Brain microvascular endothelial cell (primary cell): ENCODE measurements at places on chromosomes 5 and 9.

DNA sequence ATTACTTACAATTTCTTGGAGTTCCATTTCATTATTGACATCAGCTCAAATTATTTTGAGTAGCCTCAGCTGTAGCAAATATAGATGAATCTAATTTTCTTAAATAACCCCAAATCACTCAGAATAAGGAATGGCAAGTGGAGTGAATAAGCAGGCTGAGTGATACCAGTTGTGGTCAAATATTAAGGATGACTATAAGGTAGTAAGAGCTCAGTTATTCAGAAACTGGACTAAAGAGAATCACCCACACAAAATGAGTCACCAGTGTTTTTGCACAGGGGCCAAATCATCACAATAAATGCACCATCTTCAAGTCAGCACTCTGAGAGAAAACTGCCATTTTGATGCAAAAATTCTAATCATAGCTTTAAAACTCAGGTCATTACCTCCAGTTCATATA lies 128.9 kb upstream of the TARS1 start:
- DNase-seq = peak; percentile 96

DNA sequence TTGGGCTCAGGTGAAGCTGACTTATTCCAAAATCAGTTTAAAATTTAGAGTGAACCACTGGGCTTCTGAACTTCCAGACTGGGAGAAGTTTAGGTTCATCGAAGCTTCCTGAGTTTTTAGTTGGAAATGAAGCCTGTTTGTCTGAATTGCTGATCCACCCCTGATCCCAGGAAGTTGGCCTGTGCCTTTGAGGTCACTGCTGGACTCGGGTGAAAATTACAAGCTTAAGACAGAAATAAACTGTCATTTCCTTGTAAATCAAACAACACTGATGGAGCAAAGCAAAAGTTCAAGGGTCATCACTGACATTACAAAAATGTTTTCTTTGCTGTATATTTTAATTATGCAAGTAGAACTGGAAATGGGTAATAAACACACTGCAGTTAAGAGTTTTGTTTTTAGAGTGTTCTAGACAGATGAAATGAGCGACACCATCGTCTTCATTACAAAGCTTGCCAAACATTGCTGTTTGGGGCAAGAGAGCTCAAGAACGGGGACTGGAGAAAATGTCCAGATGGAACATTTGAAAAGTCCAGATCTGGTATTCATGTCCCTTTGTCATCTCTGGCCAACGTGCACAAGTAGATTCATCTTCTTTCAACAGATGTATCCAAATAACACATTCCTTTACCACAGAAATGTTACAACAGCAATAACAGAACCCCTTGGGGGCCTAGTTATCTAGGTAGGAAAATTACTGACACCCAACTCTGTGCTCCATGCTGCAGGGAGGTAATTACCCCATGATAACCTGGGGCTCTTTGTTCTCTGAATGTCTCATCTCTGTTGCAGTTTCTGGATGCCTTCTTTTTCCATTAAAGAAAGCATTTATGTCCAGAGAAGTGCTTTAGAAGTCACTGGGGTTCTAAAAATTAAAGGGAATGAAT lies 142.4 kb upstream of the ERCC6L2 start:
- no peak for DNase-seq

DNA sequence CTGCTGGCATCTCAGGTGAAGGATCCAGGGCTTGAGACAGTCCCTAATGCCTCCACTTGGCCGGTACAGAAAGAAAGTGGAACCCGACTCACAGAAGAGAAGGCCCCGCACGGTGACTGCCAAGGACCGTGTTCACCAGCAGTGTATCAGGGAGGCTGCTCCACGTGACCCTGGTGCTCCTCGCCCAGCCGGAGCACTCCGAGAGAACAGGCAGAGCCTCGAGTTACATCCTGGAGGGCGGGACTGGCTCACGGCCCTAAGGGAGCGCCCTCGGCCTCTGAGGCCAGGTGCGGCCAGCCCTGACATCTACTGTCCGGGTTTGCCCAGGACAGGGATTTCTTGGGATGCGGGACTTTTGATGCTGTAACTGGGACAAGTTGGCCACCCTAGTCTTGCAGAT lies 104.0 kb upstream of the SARDH start:
- DNase-seq = no peak

GRCh38 chr9:27341545-27342294 lies 44.8 kb upstream of the EQTN start:
- DNase-seq = no peak

- no peak for DNase-seq
Measured at GRCh38 chr9:116986015-116986414, 298.9 kb downstream of the TRIM32 start.

GRCh38 chr9:121921444-121921843 lies 171.7 kb downstream of the TTLL11 start:
- no peak for DNase-seq

DNA sequence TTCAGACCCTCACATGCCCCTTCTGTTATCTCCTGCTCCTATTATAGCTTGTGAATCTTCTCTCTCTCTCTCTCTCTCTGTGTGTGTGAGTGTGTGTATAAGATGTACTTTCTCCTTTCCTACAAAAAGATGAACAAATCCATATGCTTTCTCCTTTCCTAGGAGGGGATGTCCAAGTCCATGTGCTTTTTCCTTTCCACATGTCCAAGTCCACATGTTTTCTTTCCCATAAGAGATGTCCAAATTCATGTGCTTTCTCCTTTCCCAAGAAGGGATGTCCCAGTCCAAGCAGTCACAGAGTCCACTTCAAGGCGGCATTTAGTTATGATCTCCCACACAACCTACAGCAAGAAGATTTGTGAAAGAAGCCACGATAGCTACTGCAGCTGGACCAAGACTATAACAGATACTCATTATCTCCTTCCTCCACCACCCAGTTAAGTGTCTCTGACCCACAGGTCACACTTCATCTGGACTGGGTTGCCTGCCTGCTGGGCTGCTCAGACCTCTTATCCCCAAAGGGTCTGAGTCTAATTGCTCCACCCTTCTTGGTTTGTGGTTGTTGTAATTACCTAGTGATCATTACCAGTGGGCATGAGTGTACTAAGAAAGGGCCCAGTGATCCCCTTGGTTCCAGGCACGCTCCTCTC lies 18.4 kb upstream of the FOXI1 start:
- no peak for DNase-seq

- DNase-seq = no peak
Measured at GRCh38 chr9:102428305-102428704, 566.8 kb upstream of the CYLC2 start.

DNA sequence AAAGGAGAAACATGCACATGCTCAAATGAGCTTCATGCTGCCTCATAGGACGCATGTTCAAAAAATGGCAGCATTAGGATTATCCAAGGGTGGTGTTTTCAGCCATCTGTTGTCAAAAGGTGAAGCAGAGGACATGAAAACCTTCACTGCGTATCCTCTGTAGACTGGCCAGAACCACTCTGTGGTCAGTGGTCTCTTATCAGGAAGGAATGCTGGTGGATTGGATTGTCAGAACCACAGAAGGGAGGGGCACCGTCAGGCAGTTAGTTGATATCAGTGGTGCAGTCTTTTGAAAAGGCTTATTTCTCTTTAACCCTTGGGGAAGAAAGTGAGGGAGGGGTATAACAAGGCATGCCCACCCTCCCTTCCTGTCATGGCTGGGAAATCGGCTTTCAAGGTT lies 100.1 kb downstream of the FBXL7 start:
- peak; percentile 74 for DNase-seq

- no peak for DNase-seq
Measured at GRCh38 chr9:23820451-23821374, 5.3 kb downstream of the ELAVL2 start.

GRCh38 chr9:99400184-99400731 lies 178.2 kb downstream of the SEC61B start:
- peak; percentile 53 for DNase-seq

DNA sequence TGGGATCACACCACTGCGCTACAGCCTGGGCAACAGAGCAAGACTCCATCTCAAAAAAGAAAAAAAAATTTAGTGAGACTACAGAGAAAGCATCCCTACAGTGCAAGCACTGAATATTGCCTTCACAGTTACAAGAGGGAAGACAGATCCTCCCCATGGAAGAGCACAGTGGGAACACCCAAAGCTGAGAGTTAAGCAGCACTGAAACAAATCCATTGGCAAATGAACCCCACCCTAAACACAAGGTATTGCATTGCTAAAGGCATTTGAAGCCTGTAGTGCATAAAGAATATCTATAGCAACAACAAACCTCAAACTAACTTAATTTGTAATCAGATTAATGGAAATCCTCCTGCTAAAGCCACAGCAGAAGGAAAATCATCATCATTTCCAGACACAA lies 27.1 kb downstream of the HTR1A start:
- no peak for DNase-seq

GRCh38 chr9:100066539-100066938 lies 32.3 kb downstream of the ERP44 start:
- peak; percentile 66 for DNase-seq

DNA sequence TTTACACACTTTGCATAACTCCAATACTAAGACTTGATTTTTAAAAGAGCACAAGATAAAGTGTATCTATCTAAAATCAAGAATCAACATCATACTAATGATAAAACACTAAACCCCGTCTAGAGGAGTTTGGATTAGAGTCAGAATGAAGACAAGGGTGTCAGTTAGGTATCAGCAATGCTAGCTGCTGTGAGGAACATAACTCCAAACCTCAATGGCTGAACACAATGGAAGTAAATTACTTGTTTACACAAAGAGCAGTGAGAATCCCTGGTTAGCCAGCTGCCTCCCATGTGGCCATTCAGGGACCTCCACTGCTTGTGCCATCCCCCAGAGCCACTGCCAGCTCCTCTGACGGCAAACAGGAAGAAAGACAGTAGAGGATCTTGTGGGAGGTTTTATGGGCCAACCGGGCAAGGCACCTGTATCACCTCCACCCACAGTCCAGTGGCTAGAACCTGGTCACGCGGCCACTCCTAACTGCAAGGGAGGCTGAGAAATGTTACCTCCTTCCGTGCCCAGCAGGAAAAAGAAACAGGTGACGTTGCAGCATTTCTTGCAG lies 24.0 kb upstream of the GRHPR start:
- no peak for DNase-seq

GRCh38 chr5:134509308-134510040 lies 16.0 kb upstream of the JADE2 start:
- DNase-seq = no peak

GRCh38 chr5:13704396-13704795 lies 240.1 kb downstream of the DNAH5 start:
- no peak for DNase-seq

DNA sequence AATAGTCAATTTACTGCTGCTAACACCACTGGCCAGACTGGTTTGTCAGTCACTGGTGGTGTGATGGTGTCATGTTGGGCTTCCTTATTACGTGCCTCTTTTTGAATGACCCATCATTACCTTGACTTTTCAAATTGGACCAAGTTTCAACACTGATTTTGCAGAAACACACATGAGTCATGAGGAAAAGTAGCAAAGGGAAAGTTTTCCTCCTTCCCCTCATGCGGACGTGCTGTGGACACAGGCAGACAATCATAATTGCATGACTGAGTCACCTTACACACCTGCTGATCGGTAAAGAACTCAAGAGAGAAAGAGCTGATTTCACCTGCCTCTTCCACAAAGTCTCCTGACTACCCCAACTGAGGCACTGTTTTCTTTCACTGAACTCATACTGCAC lies 324.5 kb downstream of the ARRDC3 start:
- no peak for DNase-seq

DNA sequence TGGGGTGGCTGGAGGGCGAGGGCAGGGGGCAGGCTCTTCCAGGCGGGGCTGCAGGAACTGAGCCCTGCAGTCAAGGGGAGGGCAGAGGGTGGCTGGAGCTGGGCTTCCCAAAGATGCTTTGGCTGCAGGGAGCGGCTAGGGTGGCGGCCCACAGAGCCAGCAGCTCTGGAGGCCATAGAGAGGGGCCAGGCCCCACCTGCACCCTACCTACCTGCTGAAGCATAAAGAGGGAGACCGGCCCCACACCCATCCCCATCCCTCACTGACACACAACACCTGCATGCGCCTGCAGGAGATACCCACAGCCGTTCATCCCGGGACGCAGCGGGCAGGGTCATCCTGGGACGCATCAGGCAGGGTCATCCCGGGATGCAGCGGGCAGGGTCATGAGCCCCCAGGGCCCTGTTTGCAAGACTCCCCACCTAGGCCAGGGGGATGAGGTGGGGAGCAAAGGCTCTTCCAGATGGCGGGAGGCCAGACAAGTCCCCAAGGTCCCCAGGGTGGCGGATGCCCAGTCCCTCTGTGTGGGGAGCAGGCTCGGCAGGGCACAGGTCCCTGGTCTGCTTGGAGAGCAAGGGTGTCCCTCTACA lies 39.8 kb upstream of the NOTCH1 start:
- DNase-seq = no peak

- DNase-seq = no peak
Measured at GRCh38 chr5:151267491-151268260, 14.7 kb downstream of the GM2A start.

GRCh38 chr9:75372499-75373268 lies 284.4 kb downstream of the OSTF1 start:
- peak; percentile 39 for DNase-seq

DNA sequence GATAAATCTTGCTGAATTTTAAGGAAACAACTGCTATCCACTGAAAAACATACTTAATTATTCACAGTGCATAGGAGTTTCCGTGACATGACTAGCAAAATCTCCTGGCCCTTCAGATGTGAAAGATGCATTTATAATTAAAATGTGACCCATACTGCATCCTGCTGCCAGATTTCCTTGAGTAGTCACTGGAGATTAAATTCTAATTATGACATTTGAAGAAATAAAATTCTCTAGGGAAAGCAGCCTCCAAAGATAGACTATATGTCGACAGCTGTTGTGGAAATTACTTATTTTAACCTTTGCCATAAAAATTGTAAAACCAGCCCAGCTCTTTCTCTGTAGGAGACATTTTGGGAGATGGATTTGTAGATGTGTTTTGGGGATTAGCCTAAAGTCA lies 193.6 kb upstream of the SMC2 start:
- no peak for DNase-seq

DNA sequence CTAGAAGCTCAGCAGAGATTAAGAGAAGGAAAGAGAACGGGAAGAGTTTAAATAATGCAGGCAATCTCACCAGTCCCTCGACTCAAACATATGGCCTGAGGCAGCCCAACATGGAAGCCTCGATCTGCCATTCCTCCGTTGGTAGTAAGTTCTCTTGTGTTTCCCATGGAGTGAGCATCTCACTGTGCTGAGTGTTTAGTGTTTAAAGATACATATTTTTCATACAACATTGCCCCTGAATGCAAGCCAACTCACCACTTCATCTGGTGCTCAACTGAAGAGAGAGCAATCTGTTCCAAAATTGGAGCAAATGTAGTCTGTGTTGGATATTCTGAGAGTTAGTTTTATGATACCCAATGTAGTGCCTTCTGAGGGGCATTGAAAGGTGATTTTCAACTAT lies 171.5 kb upstream of the ATP10B start:
- DNase-seq = no peak
